ENCODE measurements at places on chromosomes 6 and 20. TPM values are rescaled to one million over a fixed set of nuclear protein-coding genes. Genes with fewer than 3 reads are reported as not detected.

HRH3 gene
- total RNA-seq = not detected

LY6G6F gene
- not detected for total RNA-seq

C6orf118 gene
- not detected for total RNA-seq

GDAP1L1 gene
- total RNA-seq = 0.37 TPM

CCN5 gene
- 0.93 TPM for total RNA-seq

Data from MCF 10A (cell line).